NCI-H446 (cell line): ENCODE measurements at places on chromosomes 6 and 20.

- DNase-seq: peak; percentile 19
Measured at GRCh38 chr6:52416629-52417151, 3.5 kb upstream of the EFHC1 start.

DNA sequence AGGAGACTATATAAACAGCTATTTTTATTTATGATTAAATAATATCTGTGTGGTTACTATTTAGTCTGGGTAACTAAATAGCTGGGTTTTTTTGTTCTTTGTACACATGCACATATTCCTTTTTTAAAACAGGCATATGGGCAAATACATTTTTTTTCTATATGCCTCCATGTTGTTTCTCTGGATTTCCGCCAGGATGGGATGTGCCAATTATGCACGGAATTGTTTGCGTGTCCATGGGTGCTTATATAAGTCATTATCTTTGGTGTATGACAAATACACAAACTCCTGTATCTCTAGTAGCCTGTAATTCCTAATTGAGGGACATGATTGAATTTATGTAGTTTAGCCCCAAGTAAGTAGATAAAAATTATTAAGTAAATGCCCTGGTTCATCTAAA lies 226.9 kb downstream of the BCKDHB start:
- peak; percentile 55 for DNase-seq

DNA sequence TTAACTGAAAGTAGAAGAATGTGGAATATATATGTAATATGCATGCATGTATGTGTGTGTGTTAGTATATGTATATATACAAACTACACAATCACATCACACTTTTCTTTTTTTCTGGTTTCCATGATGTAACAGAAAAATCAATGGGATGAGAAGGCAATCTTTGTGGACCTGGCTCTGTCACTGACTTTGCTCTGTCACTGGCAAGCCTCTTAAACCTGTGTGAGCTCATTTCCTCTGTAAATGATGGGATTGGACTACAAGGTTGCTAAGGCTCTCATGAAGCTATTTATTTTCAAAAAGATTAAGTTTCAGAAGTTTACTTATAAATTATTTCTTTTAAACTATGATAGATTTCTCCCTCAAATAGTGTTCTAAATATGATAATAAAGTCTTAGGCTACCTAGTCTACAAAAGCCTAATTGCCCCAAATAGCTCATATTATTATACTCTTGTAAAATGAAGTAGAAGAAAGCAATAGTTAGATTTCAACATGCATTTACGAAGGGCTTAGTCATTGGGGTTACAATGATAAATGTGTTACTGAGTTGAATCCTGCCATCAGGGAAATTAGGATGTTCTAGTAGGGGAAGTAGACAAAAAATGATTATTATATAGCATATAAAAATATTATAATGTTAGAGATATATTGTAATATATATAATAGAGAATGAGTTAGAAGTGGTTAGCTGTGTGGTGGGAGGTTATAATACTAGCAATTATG lies 129.3 kb downstream of the AFG1L start:
- DNase-seq: no peak

DNA sequence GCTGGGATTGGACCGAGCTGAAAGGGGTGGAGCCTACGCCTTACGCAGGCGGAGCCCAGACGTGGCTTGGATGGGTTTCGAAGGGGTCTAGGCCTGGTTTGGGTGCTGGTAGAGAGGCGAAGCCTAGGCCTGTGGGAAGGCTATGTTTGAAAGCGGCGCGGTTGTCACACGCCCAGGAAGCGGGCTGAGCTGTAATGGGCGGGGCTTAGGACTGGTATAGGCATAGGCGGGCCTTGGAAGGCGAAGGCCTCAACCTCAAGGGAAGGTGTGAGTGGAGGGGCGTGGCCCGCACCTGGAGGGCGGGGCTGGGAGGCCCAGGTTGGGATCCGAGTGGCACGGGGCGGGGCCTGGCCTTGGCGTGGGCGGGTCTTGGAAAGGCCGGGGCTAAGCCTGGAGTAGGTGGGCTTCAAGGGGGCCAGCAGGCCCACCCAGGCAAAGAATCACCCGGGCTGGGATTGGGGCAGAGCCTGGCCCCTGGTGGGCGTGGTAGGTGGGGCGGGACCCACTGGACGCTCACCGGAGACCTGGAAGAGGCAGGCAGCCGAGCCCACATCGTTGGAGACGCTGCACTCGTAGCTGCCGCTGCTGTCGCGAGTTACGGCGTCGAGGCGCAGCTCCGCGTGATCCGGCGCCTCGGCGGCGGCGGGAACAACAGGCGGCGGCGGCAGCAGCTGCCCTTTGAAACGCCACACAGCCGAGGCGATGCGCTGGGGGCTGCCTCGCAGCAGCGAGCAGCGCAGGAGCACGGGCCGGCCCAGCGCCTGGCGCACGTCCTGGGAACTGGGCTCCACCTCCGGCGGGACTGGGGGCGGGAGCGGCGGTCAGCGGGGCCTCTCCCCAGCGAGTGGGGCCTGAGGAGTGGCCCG lies 49.0 kb downstream of the MDGA1 start:
- DNase-seq: no peak

- peak; percentile 53 for DNase-seq
Measured at GRCh38 chr6:2396042-2396657, 150.7 kb upstream of the GMDS start.

GRCh38 chr20:46631874-46632446 lies 19.3 kb downstream of the SLC13A3 start:
- no peak for DNase-seq

DNA sequence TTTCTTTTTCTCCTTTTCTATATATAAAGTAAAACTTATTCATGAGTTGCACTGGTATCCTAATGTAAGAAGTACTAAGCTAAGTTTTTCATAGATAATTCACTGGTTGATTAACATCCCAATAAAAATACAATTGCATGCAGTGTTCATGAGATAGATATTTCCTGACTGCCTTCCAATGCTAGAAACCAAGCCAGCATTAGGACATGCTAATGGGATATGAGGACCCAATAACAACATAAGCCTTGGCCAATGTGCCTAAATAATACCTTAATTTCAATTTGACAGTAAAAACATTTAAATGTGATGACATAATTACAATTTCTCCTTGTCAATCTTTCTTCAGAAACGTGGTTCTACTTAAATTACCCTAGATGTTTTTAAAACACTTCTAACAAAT lies 152.7 kb downstream of the RNGTT start:
- DNase-seq: no peak

- DNase-seq: no peak
Measured at GRCh38 chr6:43016943-43017334, 2.9 kb downstream of the KLHDC3 start.

- no peak for DNase-seq
Measured at GRCh38 chr6:146741609-146742008, 142.8 kb downstream of the ADGB start.

- DNase-seq: no peak
Measured at GRCh38 chr6:117491916-117492315, 9.4 kb downstream of the DCBLD1 start.

GRCh38 chr6:41471064-41471895 lies 74.9 kb upstream of the FOXP4 start:
- no peak for DNase-seq

GRCh38 chr6:44126320-44127149 lies 717 bp downstream of the MRPL14 start:
- no peak for DNase-seq

- DNase-seq: no peak
Measured at GRCh38 chr6:41673704-41674000, 35.4 kb downstream of the MDFI start.

- no peak for DNase-seq
Measured at GRCh38 chr6:99362678-99363268, 13.3 kb upstream of the FAXC start.

DNA sequence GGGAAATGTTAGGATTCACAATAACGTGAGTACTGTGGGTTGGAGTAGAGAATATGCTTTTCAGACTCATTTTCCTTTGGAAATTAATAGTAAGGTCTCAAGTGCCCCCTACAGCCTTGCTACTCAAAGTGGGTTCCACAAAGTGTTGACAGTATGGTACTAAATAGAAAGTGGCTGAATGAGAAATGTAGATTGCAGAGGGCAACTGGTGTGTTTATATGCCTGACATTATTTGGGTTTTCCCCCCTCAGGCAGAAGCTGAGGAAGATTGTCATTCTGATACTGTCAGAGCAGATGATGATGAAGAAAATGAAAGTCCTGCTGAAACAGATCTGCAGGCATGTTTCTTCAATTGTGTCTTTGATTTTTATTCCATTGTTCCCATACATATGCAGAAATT lies 5.6 kb downstream of the FBXO9 start:
- no peak for DNase-seq

DNA sequence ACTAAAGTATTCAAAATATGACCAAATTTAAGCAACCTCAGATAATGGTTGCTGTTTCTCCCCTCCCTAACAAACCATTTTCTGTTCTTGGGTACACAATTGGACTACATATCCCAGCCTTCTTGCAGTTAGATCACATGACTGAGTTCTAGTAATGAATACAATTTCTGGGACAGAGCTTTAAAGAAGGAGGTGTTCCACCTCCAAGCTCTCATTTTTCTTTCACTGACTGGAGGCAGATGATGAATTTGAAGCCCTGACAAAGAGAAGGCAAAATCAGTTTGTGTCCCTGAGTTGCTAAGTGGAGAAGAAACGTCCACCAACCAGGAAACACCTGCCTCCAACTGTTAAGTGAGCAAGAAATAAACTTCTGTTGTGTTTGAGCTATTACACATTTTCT lies 117.2 kb downstream of the LCA5 start:
- no peak for DNase-seq

GRCh38 chr20:18056174-18057100 lies 1.3 kb downstream of the OVOL2 start:
- DNase-seq: no peak

- DNase-seq: no peak
Measured at GRCh38 chr20:48220033-48220633, 434.9 kb upstream of the SULF2 start.

- DNase-seq: no peak
Measured at GRCh38 chr6:13362412-13362811, 34.1 kb upstream of the TBC1D7 start.

DNA sequence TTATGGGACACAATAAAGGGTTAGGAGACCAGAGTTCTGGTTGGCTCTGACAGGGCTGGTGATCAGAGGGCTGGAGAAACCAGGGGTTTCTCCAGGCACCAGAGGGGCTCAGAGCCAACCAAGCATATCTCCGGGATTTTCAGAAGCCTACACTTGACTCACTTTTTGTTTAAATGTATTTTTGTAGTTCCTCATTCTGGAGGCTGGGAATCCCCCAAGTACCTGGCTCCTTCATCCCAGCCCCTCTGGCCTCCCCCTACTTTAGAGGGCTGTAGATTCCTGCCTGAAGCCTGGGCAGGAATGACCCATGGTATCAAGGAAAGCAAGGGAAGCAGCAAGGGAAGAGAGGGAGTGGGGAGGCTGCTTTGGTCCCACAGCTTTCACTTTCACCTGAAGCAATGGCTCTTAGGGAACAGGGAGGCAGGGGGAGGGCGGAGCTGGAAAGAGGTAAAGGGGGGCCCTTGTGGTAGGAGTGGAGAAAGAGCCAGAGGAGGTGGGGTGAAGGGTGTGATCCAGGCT lies 973 bp downstream of the CD40 start:
- DNase-seq: no peak

DNA sequence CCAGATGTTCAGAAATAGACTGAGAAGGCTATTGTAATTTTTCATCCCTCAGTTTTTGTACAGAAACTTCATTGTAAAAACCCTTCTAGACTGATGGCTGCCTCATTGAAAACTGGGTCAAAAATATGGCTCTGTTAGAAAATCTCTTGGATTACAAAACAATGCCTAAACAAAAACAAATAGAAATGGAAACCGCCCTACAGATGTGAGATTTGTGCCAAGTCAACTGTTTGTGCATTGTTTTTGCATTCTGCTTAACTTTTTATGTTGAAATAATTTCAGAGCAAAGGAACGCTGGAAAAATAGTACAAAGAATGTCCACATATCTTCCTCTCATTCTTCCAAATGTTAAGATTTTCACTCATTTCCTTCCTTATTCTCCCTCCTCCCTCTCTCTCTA lies 425.1 kb downstream of the FOXA2 start:
- DNase-seq: no peak

DNA sequence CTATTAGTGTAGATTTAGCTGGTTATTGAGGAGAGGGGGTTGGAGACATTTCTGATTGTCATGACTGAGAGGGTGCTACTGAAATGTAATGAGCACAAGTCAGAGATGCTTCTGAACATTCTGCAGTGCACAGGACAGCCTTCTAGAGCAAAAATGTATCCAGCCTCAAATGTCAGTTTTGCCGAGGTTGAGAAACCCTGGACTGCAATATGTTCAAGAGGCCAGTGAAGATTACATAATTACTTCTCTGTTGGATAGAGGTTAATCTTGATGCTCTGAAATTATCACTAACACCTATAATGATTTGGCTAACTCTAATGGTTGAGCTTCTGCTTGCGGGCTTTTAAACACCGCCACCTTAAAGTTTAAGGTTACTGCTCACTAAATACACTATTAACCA lies 3.4 kb upstream of the DUSP22 start:
- no peak for DNase-seq

DNA sequence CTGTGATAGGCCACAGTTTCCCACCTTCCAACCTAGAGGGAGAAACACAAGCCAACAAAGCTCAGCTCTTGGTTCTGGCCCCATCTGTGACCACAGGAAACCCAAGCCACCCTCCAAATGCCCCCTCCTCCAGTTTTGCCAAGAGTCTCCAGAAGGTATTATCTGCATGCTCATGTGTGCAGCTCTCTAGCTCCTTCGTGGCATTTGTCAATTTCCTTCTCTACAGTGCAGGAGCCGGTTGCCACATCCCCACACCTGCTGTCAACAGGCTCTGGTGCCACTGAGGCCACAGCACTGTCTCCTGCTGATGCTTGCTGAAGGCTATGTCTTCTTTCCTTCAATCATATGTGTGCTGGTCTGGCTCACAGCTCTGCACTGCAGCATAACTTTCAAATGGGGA lies 177.2 kb downstream of the CLIC5 start:
- no peak for DNase-seq

DNA sequence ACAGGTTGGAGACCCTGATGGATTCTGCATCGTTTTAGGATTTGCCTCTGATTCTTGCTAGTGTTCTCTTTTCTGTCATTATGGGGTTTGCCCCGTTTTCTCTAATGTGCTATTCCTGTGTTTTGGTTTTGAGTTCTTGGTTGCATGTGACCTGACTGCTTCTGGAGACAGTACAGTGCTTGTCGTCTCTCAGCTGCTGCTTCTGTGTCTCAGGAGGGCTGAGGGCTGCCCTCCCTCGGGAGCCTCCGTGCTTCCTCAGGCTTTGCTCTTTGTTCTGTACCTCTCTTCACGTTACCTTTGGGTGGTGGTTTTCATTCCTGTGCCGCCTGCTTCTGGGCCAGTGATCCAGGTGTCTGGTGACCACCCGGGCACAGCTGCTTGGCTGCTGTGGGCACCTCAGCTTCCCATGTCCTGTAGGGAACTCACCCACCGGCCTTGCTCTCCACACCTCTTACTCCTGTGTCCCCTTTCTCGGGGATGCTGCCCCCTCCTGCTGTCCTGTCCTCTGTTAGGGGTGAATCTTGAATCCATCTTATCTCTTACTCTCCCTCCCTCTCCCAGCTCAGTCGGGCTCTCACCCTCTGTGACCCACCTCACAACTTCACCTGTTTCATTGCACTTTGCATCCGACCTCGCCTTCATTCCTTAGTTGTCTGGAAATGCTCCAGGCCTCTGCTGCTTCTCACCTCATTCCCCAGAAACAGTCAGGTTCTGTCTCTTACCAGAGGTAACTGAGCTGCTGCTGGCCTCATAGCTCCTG lies 33.2 kb downstream of the PANK2 start:
- no peak for DNase-seq
